ENCODE measurements at places on chromosomes 3 and 15.

DNA sequence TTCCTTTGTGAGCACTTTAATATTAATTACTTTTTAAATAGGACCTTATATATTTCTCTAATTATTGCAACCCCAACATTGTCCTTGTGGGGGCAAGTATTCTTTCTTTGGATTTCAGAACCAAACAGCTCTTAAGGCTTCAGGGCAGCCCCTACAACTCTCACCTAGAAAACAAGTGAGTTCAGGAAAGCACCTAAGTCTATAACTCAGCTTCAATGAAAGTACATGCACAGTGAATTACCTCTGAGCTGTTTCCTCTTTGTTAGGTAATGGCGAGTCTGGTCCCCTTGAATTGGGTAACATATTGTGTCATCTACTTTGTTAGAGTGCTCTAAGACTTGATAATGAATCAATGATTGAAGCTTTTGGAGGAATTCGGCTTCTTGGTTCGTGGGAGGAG, 545.7 kb downstream of the NLGN1 start:
- no peak for DNase-seq

DNA sequence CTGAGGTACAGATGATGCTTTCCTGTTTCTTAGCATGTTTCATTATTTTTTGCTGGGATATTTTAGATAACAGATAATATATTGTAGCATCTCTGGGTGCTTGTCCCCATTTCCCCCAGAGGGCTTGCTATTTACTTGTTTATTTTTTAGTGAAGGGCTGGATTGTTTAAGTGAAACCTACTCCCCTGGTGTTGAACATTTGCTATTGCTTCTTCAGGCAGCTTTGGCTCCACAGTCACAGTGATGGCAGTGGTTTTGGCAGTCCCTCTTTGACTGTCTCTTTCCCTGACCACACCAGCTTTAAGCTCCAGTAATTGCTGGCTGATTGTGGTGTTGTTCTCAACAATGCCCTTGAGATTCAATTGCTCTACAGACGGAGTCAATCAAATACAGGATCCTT, 128.9 kb downstream of the KLF13 start:
- DNase-seq = no peak

GRCh38 chr3:46849045-46849631, 14.1 kb downstream of the MYL3 start:
- DNase-seq = no peak

DNA sequence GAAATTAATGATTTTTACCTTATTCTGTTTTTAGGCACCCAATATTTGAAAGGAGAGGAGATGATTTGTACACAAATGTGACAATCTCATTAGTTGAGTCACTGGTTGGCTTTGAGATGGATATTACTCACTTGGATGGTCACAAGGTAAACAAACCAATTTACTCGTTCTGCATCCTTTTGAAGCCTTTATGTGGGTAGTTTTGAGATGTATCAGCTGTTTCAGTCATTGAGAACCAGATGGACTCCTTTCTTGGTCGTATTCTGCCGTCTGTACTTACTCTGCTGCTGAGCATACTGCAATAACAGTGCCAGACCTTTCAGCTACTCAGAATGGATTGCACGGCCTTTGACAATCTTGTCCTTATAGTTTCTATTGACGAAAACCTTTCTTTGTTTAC, 13.3 kb downstream of the DNAJB11 start:
- no peak for DNase-seq

DNA sequence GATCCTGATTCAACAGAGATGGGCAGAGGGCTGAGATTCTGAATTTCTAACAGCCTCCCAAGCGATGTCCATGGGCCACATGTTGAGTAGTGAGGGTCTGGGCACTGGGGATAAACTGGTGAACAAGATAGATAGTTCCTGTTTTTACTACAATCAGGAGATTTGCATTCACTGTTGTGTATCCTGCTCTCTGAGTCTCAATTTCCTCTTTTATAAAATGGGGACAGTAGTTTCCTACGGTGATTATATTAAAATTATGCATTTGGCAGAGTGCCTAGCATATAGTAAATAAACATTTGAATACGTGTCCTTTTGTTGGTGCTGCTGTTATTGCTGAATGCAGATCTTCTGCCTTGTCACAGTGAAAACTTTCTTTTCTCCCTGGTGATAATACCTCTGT, 102.5 kb downstream of the MYH15 start:
- DNase-seq = no peak

- no peak for DNase-seq
These were observed 35.5 kb upstream of the CCR2 start for GRCh38 chr3:46318207-46318927.

DNA sequence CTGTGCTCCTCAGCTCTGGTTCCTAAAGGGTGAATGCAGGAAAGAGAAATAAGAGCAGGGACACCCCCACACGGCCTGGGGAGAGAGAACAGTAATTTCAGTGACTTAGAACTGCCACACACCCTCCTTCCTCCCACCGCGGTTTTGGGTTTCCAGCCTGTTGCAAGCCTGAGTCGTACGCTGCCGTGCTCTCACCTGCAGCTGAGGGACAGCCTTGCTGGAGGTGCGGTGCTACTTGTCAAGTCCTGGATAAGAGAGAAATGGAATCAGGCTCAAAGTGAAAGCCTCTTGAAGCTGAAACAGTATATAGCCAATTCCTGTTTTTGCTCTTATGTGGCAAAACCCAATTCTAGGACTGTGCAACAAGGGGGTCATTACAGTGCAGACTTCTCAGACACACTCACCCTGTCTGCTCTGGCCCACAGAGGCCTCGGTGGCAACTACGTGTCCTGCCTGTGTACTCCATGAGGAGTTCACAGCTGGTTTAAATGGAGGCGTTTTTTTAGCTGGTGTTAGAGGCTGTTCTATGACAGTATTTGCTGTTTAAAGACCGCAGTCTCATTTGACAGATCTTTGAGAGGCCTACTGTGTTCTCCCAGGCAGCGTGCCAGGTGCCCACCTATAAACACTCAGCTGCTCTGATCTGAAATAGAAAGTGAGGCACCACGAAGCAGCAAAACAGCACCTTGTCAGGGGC, 42.9 kb downstream of the TBC1D2B start:
- DNase-seq = peak; percentile 53

DNA sequence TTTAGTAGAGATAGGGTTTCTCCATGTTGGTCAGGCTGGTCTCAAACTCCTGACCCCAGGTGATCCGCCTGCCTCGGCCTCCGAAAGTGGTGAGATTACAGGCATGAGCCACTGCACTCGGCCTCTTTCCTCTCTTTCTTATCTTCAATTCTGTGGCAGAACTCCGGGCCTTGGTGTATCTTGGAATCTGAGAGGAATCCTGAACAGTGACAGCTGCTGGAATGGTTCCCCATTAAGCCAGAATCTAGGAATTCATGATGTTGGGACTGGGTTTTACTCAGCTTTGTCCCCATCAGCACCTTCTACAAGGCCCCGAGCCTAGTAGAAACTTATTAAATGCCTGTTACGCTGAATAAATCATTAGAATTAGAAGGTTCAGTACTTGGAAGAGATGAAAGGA, 81.4 kb downstream of the GPR156 start:
- DNase-seq = no peak

- no peak for DNase-seq
These were observed 27.3 kb upstream of the SPRED1 start for GRCh38 chr15:38225381-38225780.

- no peak for DNase-seq
These were observed 74.7 kb upstream of the THBS1 start for GRCh38 chr15:39506146-39506545.

DNA sequence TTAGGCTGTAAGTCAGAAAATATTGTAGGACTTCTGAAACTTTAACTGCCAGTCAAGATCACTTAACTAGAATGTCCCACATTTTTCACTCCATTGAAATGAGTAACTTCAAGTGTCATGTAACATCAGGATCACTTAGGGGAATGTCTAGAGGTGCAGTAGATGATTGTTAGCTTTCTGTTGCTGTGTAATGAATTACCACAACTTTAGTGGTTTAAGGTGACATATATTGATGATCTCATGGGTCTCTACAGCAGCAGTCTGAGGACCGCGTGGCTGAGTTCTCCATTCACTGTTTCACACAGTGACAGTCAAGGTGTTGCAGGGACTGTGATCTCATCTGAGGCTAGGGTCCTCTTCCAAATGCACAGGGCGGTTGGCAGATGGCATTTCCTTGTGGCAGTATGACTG, 82.7 kb downstream of the SLC25A26 start:
- DNase-seq = no peak

- no peak for DNase-seq
These were observed 236.8 kb upstream of the TBC1D5 start for GRCh38 chr3:17979252-17979651.

GRCh38 chr15:45087513-45087912, 26.5 kb downstream of the DUOX2 start:
- DNase-seq = no peak

DNA sequence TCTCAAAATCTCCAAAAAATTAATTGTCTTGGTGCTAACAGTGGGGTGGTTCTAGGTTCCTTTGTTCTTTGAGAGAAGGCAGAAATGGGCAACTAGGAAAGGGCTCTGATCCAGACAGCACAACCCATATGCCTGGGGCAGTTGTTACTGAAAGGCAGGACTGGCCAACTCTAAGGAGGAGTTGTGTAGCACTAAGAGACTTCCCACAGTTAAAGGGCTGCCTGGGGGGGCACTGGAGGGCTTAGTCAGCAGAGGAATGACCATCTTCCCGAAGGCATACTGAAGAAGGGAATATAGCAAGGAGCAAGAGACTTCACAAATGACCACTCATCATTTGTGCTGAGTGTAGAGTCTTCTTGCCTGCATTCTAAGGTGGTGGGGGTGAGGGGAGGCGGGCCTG, 15.8 kb downstream of the ILDR1 start:
- DNase-seq = no peak

- no peak for DNase-seq
These were observed 31.9 kb downstream of the IGF2BP2 start for GRCh38 chr3:185792955-185793354.

DNA sequence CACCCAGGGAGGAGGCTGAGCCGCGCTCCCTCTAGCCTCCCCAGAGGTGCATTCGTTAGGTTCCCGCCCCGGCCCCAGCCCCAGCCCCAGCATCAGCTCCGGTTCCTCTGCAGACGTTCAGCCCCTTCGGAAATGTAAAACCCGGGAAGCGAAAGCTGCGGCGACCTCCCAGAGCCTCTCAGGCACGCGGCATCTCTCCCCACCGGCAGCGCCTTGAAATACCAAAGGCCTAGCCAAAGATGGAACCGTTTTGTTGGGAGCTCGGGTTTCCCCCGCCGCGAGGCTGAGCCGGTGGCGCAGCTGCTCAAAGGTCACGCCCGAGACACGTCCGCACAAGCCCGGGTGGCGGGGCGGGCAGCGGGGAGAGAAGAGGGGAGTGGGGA, 77.8 kb upstream of the HES1 start:
- DNase-seq = peak; percentile 7
